AG10803 (cell line): ENCODE measurements at places on chromosomes 16 and 17.
A peak's percentile ranks its signal among the peaks of the same experiment; 100 is the strongest.

- DNase-seq: no peak
Observed at GRCh38 chr17:28975031-28975430, 23.7 kb upstream of the PHF12 start.

DNA sequence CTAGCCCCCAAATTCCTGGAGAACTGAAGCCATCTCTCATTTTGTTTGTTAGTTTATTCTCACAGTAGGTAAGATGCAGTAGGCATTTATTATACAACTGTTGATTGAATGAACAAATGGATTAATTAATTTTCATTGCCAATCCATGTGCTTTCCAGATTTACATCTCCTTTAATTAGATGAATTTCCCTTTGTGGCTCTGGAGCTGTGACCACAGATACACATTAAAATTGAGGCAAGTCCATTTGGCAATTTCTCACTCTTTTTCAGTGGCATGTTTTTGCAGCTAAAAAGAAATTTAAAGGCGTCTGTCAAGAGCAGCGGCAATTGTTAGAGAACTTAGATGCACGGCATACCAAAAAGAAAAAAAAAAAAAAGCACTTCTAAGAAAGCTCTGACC lies 635.4 kb upstream of the SOX9 start:
- DNase-seq: no peak

DNA sequence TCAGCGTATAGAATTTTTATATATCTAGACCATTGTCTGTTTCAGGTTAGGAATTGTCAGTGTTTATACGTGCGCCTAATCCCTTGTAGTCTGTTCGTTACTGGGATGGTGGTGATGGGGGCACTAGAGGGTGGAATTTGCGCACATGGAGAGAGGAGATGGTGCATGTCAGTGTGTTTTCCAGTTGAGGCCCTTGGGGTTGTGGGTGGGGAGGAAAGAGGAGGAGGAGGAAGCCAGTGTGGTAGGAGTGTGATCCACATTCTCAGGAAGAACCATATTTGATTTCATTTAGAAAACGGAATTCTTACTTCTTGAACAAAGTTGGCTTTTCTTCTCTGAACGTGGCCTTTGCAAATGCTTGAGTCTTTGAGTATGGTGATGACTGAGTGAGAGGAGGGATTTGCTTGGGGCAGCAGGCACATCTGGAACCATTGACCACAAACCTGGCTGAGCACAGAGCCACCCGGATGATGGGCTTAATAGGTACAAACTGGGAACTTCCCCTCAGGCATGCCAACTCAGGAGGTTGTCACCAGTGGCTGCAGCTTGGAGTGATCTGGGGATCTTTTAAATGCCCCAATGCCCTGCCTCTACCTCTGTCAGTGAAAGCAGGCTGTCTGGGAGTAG lies 98.9 kb downstream of the PRKCB start:
- DNase-seq: no peak

DNA sequence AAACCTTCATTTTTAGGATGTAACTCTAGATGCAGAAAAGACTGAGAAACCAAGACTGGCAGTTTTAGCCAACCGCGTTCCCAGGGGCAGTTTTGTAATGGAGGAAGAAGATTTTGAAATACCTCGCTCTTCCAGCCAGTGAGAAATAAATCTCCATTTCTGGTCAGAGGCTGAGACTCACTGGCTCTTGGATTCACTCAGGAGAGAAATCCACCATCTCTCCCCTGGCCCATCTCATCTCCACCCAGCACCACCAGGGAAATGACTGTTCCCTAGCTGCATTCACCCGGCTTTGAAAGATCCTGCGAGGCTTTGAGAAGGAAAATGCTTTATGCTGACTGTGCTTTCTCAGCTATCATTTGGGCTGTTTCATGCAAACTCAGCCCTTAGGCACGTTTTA lies 185.2 kb downstream of the SOX9 start:
- peak; percentile 31 for DNase-seq

- no peak for DNase-seq
Observed at GRCh38 chr16:27515874-27516353, 33.8 kb downstream of the GTF3C1 start.

- DNase-seq: peak; percentile 68
Observed at GRCh38 chr16:23060458-23061320, 88.6 kb downstream of the USP31 start.

DNA sequence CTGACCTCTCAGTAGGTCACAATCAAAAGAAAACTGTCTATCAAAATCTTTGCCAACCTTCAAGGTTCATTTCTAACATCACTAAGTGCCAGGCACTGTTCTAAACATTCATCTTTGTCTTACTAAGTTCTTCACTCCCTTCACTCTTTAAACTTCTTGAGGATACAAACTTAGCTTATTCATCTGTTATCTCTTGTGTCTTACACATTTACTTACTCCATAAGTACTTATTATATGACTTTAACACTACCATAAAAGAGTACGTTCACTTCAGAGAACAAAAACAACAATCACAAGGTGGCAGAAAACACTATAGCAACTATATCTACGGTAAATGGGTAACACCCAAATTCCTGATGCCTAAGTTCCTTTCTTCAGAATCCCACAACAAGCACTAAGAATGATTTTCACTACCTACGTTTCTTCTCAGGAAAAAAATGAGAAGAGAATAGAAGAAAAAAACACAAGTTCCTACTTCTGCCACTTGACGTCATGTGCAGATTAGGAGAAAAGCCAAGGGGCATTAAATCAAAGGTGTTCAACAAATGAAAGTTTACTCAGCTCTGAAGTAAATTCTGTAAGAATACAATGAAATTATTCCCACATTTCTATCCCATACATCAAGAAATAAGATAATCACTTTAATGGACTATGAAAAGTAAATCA lies 29.2 kb downstream of the KANSL1 start:
- DNase-seq: no peak

DNA sequence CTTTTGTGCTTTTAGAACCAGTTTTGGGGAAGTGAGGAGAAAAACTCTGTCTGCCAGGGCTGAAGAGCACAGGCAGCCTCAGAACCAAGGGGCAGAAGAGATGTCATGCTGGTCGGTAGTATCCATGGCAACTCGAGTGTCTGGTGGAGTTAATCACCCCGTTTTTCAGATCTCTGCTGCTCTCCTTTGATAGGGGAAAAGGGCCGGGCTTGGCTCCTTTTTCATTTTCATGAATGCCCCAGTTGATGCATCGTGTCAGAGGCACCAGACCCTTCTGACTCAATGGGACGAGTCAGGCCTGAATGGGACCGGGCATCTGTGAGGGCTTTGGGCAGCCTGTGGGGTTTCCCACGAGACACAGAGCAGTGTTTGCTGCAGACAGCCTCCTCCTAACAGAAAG lies 304.6 kb downstream of the ABCC12 start:
- no peak for DNase-seq

GRCh38 chr17:70369391-70369790 lies 200.1 kb downstream of the KCNJ2 start:
- no peak for DNase-seq

DNA sequence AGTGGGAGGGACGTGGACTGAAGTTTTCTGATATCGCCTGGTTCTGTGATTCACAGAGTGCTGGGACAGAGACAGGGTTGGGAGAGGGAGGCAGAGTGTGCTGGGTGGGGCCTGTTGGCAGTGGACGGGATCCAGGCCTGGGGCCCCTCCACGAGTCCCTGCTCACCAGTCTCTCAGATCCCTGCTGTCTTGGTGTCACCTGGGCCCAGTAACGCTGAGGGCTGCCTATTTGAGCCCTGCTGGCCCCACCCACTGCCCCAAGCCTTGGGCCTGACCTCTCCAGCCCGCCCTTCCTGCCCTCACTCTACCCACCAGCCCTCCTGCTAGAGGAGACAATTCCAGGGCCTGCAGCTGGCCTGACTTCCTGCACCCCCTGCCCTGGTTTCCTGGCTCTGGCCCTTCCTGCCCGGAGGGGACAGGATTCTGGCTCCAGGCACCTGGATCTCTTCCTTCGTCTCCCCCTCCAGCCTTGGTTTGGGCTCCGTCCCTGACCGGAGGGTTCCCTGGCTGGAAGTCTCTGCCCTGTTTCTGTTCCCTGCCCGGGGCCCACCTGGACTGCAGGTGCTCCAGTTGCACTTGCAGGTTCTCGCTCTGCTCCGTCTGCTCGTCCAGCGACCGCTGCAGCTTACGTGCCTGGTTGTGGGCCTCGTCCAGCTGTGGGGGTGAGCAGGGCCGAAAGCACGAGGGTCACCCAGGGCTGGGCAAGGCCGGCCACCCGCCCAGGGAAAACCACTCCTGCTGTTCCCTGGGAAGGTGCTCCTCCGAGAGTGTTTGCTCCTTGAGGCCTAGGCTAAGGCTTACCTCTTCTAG lies 21.4 kb downstream of the CCDC102A start:
- DNase-seq: no peak

DNA sequence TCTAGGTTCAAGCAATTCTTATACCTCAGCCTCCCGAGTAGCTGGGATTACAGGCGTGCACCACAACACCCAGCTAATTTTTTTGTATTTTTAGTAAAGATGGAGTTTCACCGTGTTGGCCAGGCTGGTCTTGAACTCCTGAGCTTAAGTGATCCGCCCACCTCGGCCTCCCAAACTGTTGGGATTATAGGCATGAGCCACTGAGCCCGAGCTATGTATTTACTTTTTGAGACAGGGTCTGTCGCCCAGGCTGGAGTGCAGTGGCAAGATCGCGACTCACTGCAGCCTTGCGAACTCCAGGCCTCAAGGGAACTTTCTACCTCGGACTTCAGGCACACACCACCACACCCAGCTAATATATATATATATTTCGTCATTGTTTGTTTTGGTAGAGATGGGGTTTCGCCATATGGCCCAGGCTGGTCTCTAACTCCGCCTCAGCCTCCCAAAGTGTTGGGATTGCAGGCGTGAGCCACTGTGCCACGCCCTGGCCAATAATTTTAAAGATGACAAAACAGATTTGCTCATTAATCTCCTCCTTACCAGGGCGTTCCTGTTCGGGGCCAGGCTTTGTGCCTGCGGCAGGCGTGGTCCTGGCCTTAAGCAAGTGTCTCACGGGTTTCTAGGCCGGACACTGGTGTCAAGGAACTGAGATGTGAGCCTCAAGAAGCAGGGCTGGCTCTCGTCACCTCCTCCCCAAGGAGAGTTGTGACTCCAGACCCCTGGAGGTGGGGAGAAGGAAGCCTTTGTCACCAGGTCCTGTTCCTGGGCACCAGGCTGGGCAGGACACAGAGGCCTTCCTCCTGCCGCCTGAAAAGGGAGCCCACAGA lies 4.3 kb upstream of the NPW start:
- DNase-seq: no peak

DNA sequence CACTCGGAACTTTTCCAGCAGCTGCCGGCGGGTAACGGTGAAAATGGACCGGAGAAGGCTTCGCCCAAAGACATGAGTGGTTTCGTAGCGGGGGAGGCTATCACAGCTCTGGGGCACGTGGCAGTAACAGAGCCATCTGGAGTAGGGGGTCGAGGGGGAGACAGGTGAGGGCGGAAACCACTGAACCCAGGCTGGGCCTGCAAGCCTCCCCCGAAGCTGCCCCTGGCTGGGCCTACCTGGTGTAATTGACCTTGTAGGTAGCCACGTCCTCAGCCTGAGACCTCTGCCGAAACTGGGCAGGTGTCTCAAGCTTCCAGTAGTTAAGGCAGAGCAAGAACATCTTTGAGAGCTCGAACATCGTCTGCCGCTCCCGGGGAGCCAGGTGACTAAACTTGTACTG lies 1.9 kb downstream of the KAT2A start:
- DNase-seq: no peak

DNA sequence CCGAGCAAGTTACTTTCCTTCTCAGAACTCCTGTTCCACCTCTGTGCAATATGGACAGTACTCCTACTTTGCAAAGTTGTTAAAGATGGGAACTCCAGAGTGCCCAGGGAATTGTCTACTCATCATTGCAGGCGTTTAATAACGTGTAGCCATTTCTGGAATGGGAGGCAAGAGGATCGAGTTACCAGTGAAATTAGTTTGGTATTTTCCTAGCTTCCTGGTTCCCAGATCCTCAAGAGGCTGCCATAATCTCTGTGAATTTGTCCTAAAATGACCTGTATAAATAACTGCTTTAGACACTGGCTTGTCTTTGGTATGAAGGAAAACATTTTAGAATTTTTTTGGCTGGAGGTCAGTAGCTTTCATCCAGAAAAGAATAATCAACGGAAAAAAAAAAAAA lies 27.7 kb downstream of the WWOX start:
- DNase-seq: peak; percentile 48

- DNase-seq: no peak
Observed at GRCh38 chr17:77667478-77667877, 291.0 kb upstream of the TNRC6C start.

DNA sequence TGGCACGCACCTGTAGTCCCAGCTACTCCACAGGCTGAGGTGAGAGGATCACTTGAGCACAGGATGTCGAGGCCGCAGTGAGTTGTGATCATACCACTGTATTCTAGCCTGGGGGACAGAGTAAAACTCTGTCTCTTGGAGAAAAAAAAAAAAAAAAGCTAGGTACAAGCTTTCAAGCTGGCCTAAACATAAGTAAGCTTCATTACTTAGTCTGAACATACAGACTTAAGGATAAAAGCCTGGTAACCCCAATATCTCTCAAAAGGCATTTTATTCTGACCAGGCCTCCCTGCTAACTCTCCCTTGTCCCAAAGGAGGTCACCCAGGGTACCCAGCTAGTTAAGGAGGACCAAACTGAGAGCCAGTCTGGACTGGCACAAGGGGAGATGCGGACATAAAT lies 46.2 kb downstream of the TOM1L2 start:
- no peak for DNase-seq

- DNase-seq: peak; percentile 74
Observed at GRCh38 chr17:8894673-8895578, 27.5 kb upstream of the PIK3R6 start.

DNA sequence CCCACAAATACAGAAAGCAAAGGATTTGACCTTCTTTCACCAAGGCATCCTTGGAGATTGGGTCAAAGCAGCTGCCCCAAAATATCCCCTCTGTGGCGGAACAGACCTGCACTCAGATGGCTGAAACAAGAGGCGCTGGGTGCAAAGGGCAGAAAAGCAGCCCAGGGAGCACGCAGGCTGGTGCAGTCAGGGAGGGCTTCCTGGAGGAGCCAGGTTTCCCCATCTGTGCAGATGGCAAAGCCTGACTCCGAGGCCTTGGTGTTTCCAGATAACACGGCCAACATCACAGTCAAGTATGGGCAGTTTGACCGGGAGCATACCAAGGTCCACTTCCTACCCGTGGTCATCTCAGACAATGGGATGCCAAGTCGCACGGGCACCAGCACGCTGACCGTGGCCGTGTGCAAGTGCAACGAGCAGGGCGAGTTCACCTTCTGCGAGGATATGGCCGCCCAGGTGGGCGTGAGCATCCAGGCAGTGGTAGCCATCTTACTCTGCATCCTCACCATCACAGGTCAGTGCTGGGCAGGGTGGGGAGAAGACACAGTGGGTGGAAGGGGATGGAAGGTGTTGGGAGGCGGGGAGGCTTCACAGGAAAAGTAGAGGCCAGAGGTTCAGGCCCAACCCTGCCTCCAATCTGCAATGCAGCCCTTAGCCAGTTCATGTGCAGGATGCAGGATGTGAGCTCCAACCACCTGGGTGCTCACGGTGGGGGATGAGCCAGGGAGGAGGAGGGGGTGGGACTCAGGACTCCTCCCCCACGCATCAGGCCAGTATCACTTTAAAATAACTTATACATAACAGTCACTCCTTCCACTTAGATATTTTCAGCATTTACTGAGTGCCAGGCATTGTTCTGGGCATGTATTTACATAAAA lies 26.4 kb upstream of the BEAN1 start:
- DNase-seq: no peak
